ENCODE measurements at places on chromosomes 5 and 9.

GRCh38 chr9:130930804-130931349 lies 8.2 kb downstream of the FIBCD1 start:
- DNase-seq = no peak

DNA sequence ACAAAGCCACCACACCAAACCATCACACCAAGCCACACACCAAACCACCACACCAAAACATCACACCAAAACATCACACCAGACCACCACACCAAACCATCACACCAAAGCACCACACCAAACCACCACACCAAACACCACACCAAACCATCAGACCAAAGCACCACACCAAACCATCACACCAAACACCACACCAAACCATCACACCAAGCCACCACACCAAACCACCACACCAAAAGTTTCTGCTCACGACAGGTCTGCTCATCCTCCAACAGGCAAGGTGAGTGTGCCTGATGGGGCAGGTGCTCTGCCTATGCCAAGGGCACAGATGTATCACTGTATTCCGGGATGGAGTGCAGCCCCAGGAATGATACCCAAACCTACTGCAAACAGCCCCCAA lies 87.9 kb upstream of the FSTL4 start:
- DNase-seq = no peak

GRCh38 chr5:151213803-151214613 lies 9.9 kb downstream of the CCDC69 start:
- DNase-seq = no peak

- no peak for DNase-seq
Observed at GRCh38 chr5:37814699-37815098, 25.1 kb downstream of the GDNF start.

DNA sequence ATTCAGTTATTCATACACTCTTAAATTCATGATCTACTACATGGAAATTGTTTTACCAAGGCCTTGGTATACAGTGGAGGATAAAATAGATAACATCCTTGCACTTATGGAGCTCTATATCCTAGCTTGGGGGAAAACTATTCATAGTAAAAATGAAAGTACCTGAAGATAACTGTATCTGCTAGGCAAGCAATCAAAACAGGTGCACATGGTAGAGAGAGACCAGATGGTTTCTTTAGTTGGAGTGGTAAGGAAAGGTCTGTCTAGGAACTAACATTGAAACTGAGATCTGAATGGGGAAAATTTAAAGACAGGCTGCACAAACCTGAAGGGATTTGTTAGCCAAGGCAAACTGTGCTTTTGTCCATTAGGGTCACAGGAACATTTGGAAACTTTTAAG lies 11.1 kb upstream of the SLCO4C1 start:
- no peak for DNase-seq

- no peak for DNase-seq
Observed at GRCh38 chr5:116046261-116046660, 14.0 kb downstream of the ARL14EPL start.

DNA sequence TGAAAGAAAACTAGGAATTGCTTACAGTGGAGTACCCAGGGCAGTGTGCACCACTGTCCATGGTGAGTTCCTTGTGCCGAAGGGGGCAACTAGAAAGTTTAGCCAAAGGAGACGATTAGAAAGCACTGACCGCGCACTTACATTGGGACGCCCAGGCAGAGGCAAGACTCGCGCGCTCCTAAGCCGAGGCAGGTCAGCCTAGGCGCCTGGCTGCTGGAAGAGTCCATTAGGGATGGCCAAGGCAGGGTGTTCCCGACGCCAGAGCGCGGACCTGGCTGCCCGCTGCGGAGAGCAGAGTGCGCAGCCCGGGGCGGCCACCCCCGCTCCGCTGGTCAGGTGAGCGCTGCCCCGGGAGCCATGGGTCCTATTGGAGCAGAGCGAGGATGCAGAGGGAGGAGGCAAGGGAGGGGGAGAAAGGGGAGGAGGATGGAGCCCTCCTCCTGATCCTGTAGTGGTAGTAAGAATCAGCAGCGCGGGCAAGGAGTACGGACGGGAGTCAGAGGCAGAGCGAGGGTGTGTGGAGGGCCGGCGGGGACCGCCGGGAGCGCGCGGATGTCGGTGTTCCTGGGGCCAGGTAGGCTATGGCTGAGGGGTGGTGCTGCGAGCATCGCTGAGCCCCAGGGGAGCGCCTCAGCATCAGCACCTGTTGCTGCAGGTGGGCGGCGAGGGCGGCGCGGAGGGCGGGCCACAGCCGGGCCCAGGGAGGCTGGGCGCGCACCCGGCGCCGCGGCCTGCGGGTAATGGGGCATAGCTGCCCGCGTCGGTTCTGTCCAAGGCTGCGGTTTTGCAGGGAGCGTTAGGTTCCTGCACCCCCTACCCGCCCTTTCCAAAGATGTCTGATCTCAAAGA lies at the start of gene ADGRV1:
TSS of gene ADGRV1 (plus strand) at position 454 of the 849 bp plus-strand sequence. CDS start at position 553, 99 bp downstream.
- DNase-seq = peak; percentile 97

GRCh38 chr9:114774524-114774923 lies 31.3 kb downstream of the TNFSF15 start:
- DNase-seq = no peak
